GM12878 (cell line): ENCODE measurements at places on chromosomes 12 and 14. TPM values are rescaled to one million over a fixed set of nuclear protein-coding genes. Genes with fewer than 3 reads are reported as not detected.

DNA sequence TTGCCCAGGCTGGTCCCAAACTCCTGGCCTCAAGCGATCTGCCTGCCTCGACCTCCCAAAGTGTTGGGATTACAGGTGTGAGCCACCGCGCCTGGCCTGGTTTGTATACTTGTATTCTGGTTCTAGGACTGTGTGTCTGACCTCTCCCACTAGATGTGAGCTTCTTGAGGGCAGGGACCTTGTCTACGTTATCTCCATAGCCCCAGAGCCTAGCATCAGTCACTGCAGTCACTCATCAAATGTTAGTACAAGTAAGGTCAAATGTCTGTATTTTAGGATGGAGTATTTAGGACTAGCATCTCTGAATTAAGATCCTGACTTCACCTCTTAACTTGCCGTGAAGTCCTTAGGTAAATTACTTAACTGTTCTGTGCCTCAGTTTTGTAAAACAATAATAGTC, 2.9 kb downstream of the RILPL2 start:
- H3K4me3 ChIP-seq = peak overlapping the region; percentile 82
- peaks cover 16% of the 10 kb centered on the region for H3K4me1 ChIP-seq
- peak overlapping the region; percentile 95 for H3K27ac ChIP-seq
- DNase-seq = no peak

DNA sequence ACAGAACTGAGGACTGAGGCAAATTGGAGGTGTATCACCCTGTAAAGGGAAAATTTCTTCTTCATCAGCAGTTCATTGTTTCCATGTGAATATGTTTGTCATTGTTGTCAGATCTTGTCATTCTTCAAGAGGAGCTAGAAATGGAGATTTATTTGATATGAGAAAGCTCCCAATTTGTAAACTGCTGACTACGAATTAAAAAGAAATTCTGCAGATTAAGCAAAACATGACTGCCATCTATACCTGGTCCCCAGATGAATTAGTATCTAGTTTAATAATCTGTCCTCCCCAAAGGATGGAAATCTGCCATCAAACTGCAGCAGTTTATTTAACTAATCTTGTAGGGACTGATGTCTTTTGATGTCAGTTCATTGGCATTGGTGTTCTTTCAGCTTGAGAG, 162.8 kb downstream of the TRHDE start:
- no peak overlapping the region for H3K4me3 ChIP-seq
- H3K27ac ChIP-seq = no peak overlapping the region
- H3K27me3 ChIP-seq = no peaks in the 10 kb centered on the region
- no peaks in the 10 kb centered on the region for H3K4me1 ChIP-seq
- H3K36me3 ChIP-seq = no peaks in the 10 kb centered on the region
- no peak for DNase-seq

DNA sequence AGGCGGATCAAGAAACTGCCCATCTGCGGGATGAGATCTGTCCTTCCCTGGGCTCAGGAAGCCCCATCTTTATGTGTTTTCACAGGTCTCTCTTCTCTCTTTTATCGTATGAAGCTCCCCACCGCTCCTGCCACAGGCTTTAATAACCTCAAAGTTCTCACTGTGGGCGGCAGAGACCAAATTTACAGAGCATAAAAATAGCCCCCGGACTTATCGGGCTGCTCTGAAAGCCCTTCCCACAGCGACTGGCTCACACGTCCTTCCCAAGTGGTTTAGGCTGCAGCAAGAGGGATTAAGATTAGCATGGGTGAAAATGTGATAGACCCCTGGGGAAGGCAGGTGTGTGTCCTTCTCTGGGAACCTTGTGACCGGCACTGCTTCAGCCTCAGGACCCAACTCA, 47.8 kb downstream of the TESC start:
- no peak overlapping the region for H3K4me3 ChIP-seq
- no peak overlapping the region for H3K27ac ChIP-seq
- no peaks in the 10 kb centered on the region for H3K27me3 ChIP-seq
- H3K4me1 ChIP-seq = peaks cover 10% of the 10 kb centered on the region

TMPRSS12 gene
- not detected in 2 replicates for polyA plus RNA-seq

CPNE6 gene
- polyA plus RNA-seq = 0.07 and 0.32 TPM in 2 replicates

PSMC6 gene
- 155 and 163 TPM in 2 replicates for polyA plus RNA-seq
